IMR-90 (cell line): ENCODE measurements at places on chromosomes 2 and 18.
A peak's percentile ranks its signal among the peaks of the same experiment; 100 is the strongest.

- peak; percentile 68 for DNase-seq
Measured at GRCh38 chr18:59056706-59057492, 82.8 kb upstream of the SEC11C start.

DNA sequence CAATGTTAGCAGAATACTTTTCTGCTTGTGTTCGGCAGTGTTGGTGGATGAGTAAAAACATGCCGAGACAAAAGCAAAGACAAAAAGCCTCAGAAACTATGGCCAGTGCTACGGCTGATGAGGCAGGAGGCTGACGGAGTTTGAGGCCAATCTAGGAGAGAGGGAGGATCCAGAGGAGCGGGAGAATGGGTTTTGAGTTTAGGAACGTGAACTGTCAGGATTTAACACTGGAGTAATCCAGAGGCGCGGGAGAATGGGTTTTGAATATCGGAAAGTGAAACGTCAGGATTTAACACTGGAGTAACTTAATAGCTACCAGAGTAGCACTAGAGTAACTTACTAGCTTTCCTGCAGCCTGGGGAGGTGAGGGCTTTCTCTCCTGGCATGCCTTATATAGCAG lies 37.4 kb downstream of the LYPD6B start:
- no peak for DNase-seq

- DNase-seq = no peak
Measured at GRCh38 chr2:114160263-114160981, 270.5 kb downstream of the ACTR3 start.

GRCh38 chr2:101267671-101268656 lies 15.3 kb downstream of the CNOT11 start:
- no peak for DNase-seq

DNA sequence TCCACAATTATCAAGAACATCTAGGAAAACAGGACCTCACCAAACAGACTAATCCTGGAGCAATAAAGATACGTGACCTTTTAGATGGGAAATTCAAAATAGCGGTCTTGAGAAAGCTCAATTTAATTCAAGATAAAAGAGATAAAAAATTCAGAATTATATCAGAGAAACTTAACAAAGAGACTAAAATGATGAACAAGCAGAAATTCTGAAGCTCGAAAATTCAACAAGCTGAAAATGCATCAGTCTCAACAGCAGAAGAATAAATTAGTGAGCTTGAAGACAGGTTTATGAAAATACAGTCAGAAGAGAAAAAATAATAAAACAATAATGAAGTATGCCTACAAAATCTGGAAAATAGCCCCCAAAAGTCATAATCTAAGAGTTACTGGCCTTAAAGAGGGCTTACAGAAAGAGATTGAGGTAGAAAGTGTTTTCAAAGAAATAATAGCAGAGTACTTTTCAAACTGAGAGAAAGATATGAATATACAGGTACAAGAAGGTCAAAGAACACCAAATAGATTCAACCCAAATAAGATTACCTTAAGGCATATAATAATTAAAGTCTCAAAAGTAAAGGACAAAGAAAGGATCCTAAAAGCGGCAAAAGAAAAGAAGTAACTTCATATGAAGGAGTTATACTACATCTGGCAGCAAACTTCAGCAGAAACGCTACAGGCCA lies 13.2 kb downstream of the ORC4 start:
- no peak for DNase-seq

GRCh38 chr2:231709636-231709980 lies 1.3 kb downstream of the PTMA start:
- no peak for DNase-seq

- DNase-seq = no peak
Measured at GRCh38 chr2:158650646-158651357, 144.3 kb upstream of the DAPL1 start.

DNA sequence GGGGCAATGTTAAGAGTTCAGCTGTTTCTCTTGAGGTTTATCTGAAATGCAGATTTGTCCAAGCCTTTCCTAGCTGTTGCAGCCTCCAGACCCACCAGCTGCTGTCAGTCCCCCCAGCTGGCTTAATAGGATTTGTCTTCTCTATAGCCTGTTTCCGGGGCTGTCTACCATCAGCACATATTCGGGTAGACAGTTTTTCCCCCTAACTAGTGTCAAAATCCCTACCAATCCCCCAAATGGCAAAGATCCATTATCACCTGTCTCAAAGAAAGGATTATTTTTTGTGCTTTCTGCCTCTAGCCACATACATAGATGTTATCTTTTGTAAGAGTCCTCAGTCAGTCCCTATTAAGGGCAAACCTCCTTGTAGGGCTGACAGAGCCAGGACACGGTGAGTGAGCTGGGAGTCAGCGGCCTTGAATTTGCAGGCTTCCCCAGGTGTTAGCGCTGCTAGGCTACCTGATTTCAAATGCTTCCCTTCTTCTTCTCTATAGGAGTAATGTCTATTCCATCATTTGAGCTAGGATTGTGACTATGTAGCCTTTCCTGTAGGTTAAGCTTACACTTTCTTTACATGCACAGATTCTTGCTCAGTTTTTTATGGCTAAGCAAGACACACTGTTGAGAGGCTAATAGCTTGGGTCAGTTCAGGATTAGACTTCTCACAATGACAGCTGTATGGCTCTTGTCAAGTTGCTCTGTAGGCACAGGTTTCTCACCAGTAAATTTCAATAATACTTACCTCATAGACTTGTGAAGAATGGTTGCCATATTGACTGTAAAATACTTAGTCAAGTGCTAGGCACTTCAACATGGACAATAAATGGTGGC lies 171.1 kb upstream of the UNC80 start:
- no peak for DNase-seq

DNA sequence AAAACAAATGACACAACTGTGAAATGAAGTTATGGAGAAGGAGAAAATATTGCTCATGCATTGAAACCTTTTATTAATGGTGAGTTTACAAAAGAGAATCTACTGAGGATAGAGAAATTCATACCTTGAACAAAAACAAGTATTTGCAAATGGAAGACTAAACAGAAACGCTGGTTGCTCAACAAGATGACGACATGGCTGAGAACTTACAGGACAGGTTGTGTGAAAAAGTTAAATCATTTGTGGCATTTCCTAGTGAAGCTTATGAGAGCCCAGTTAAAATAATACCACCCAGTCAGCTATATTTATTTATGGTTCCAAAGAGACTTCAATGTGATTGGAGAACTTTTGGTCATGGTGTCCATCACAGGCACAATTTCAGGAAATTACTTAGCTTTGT lies 148.6 kb upstream of the PKDCC start:
- DNase-seq = peak; percentile 42

- DNase-seq = no peak
Measured at GRCh38 chr2:148237911-148238310, 217.0 kb downstream of the MBD5 start.

DNA sequence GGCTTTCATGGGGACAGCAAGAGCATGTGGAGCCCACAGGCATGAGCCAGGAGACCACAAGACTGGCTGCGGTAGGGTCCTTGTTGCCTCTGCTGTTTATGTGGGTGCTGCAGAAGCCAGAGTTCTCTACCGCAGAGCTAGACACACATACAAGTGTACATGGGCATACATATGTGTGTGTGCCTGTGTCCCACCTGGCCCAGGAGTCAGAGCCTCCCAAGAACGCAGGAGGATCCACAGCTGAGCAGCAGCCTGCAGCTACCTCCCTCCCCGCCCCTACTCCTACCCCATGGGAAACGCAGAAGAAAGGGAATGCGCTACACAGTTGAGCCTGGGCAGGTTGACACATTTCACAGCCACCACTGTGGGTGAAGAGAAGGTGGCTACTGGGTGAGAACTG lies 438.1 kb upstream of the SMIM21 start:
- no peak for DNase-seq

DNA sequence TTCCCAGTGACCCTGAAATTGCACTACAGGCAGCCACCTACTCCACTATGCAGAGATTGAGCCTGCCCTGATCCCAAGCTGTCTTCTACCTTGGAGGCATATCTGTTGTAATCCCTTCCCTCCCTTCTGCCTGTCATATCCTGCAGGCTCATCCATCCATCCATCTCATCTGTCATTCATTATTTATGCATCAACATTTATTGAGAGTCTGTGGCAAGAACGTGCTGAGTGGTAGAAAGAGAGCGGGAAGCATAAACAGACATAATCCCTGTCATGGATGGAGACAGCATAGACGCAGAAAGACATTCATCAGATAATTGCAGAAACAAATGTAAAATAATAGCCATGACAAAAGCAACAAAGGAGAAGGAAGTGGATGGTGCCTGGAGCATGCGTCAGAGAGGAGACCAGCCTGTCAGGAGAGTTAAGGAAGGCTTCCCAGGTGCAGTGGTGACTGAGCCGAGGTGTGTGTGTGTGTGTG lies 110.7 kb upstream of the STPG4 start:
- no peak for DNase-seq

GRCh38 chr2:41836948-41837347 lies 210.9 kb upstream of the PKDCC start:
- peak; percentile 58 for DNase-seq

DNA sequence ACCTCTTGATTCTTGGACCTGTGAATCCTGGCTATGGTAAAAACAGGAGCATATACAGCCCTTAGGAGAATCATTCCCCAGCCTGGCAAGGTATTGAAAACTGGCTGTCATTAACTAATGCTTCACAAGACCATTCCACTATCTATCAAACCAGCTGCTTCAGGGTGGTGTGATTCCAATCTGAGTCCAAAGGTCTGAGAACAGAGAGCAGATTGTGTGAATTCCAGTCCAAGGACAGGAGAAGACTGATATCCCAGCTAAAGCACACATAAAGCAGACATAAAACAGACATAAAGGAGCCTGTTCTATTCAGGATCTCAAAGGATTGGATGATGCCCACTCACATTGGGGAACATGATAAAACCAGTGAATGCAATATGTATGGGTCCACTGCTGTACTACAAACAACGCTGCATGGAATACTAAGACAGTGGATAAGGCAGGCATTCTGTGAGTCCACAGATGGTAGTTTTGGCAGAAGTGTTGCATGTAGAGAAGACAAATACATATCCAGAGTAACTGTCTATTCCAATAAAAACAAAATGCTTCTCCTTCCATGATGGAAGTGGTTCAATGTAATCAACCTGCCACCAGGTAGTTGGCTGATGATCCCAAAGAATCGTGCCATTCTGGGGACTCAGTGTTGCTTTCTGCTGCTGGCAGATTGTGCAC lies 363.9 kb downstream of the KCNJ3 start:
- DNase-seq = no peak

- no peak for DNase-seq
Measured at GRCh38 chr2:101153787-101154186, 2.6 kb upstream of the TBC1D8 start.

DNA sequence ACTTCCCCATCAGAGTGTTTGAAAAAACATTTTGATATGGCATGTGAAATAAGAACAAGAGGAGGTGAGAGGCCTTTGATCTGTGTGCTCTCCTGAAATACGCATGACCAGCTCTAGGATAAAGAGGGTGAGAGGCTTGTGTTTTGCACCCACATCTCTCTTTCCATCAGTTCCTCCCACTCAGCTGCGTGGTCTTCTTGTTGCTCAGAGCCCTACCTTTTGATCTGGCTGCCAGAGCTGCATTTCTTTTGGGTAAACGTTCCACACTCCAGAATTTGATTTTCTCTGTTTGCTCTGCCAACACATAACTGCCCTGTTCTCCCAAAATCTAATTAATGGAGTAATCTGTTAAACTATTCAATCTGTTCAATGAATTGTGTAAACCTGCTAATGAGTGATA lies 72.0 kb upstream of the FN1 start:
- DNase-seq = no peak

GRCh38 chr18:8876887-8877286 lies 171.5 kb downstream of the MTCL1 start:
- DNase-seq = no peak

GRCh38 chr2:20957788-20958525 lies 85.9 kb downstream of the APOB start:
- DNase-seq = no peak

DNA sequence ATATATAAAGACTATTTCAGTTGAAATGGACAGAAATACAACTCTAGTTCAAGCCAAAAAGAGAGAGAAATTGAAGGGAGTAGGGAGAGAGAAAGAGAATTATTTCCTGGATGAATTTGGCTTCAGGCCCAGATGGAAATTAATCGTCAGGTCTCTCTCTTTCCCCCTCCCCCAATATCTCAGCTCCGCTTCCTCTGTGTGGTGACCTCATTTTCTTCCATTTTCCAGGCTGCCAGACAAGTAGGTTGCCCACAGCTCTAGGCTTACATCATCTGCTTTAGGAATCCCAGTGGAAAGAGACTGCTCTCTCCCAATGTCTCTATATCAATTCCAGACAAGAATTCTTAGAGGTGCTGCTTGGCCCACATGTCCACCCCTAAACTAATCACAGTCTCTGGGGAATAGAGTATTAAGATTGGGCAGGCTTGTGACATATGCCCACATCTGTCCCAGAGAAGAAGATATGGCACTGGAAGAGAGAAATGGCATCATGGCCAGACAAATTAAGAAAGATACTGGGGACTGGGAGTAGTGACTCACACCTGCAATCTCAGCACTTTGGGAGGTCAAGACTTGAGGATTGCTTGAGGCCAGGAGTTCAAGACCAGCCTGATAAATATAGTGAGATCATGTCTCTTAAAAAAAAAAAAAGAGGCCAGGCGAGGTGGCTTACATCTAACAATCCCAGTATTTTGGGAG lies 37.2 kb upstream of the CFAP36 start:
- peak; percentile 45 for DNase-seq

GRCh38 chr2:53208815-53209214 lies 558.8 kb upstream of the CHAC2 start:
- no peak for DNase-seq

GRCh38 chr2:137049518-137049917 lies 284.2 kb downstream of the THSD7B start:
- DNase-seq = no peak

- DNase-seq = no peak
Measured at GRCh38 chr18:452816-453215, 47.7 kb downstream of the COLEC12 start.

DNA sequence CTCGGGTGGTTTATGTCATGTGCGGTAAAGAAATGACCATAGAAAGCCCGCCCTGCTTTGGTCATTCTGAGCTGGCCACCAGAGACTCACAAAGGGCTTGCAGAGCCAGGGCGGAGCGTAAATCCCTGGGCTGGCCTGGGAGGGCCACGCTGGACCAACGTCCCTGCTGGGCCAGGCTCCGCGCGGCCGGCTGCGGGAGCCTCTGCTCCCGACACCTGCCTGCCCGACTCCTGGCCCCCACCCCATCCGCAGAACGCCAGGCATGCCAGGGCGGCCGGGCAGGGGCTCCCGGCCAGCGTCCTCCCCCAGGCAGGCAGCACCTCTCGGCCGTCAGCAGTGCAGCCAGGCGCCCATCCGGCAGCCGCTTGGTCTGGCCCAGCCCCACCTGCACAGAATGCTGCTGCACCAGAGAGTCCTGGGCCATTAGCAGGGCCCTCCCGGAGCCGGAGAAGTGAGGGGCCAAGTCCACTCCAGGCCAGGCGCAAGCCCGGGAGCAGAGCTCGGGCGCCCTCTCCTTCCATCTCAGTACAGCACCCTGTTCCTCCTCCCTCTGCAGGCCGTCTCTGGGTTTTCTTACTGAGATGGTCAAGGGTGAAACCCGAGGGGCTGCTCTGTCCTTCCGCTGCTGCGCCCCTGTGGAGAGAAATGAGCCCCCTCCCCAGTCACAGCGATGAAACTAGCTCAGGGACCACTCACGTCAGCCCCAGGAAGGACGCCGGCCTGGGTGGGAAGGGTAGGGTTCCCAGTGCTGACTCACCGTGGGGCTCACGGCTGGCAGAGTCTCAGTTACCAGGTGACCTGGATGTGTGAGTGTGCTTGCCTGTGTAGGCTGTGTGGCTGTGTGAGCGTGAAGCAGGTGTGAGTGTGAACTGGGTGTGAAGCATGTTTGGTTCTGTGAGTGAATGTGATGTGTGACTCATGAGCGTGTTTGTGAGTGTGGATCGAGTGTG lies 83.3 kb downstream of the PTGR3 start:
- no peak for DNase-seq
